MV-4-11 (cell line): ENCODE measurements at places on chromosomes 5 and 9.

DNA sequence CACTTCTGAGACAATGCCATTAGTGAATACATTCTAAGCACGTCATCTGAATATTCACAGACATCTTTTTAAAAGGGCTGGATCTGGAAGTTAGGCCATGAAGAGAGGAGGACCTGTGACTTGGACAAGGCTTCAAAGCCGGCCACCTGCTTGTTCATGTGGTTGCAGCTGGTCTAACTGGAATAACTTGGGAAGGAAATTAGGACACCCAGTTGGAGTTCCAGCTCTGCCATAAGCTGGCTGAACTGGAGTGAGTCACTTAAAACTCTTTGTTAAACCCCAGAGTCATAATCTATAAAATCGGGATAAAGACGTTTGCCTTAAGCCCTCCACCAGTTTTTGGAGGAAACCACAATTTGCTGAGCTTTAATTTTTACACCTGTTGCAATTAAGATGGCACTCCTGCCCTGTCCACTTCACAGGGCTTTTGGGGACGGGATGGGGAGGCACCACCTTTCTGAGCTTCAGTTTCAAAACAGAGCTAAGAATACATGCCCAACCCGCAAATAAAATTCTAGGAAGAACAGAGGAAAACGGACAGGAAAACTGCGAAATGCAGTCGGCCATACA is 536 bp upstream of the STX17 start:
- no peak for DNase-seq

- no peak for DNase-seq
Measured at GRCh38 chr5:83711982-83712601, 8.6 kb downstream of the HAPLN1 start.

DNA sequence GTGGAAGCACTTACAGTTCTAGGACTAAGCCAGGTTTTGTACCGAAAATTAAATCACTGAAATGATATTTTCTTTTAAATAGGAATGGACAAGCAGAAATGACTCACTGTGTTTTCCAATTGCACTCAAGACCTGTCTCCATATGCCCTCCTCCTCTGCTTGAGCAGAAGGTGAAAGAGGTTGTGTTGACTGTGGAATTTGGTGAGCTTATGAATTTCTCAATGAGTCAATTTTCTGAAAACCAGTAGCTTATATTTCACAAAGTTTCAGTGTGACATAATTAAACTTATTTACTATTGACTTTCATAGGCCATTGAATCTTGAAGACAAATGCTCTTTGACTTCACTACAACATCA is 249.9 kb downstream of the NPR3 start:
- DNase-seq: no peak

DNA sequence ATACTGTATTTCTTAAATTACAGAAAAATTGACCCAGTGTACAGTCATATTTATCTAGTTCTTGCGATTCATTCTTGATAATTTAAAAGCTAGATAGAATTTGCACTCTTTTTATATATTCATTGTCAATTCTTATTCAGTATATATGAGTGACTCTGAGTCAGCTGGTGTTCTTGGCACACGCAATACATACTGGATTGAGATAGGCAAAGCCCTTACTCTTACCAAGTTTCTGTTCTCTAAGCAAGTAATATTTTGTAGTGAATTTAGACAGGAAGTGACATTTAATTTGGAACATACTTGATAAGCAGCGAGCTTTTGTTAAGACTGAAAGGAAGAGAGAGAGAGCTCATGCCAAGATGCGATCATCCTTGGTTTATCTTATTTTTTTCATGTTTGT is 57.7 kb downstream of the GPBP1 start:
- DNase-seq: no peak

DNA sequence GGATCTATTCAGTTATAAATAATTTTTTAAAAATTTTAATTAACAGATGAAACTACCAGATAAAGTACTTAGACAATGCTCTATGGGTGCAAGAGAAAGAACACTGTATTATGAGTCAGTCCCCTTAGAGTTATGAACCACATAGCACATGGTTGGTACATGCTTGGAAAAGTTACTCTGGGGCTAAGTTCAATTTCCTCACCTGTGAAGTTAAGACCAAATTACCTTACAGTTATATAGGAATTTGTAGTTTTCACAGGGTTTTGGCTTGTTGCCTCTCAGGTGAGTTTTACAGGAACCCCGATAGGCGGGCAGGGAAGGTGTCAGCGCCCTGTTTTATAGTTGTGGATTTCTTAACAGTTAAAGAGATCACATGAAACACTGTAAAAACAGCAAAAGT is 1.2 kb downstream of the PANK3 start:
- no peak for DNase-seq

GRCh38 chr9:110033869-110034268 is 174.1 kb downstream of the C9orf152 start:
- DNase-seq: no peak

DNA sequence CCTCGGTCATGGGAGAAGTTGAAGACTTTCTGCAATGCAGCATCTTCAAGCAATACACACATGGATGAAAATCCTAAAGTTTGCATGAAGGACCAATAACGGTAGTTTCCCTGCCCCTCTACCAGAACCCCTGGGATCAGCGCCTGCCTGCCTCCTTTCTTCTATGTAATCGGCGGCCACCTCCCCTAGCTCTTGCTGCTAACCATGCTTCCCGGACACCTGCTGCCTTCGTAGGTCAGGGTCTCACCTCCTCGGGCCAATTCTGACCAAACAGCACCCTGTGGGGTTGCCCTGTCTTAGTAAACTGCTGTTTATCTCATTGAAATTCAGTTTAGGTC is 388 bp upstream of the MED10 start:
- no peak for DNase-seq

- DNase-seq: no peak
Measured at GRCh38 chr5:173488144-173488543, 128.3 kb downstream of the BOD1 start.

DNA sequence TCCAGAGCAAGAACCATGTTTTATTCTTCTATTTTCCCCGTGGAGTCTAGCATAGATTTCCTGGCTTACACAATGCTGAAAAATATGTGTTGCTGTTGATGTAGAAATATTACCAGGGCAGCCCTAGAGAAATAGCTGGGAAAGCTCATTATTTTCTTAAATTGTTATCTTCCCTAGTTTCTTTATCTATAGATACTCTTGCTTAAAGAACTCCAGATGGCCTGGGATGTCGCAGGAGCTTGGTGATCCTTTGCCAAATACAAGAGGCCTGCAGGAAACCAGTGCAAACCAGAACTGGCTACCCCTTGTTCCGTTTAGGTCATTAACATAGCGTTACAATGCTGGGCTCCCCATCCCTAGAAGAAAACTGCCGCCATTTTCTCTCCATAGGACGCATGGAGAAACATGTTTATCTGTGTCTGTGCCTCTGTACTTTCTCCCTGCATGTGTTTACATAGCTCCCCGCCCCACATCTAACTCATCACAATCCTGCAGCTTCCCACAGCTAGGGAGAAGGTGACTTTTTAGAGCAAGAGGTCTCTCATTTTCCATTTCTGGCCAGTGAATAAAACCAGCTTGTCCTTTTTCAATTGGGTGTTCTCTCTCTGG is 6.4 kb downstream of the PRLR start:
- no peak for DNase-seq

DNA sequence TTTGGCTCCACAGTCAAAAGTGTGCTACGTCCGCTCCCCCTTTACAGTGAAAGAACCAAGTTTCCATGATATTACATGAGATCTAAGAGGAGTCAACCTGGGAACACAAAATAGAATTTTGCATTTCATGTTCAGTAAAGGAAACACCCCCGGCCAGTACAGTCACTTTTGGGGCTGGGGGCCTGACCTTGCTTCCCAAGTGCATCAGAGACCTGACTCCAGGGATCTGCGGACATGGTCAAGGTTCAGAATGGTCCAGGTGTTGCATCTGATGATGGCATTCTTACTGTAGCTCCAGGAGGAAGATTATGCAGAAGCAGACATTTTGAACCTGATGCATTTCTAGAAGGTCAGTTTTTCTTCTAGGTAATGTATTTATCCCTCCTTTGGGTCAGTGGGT is 39.8 kb downstream of the AK8 start:
- no peak for DNase-seq

DNA sequence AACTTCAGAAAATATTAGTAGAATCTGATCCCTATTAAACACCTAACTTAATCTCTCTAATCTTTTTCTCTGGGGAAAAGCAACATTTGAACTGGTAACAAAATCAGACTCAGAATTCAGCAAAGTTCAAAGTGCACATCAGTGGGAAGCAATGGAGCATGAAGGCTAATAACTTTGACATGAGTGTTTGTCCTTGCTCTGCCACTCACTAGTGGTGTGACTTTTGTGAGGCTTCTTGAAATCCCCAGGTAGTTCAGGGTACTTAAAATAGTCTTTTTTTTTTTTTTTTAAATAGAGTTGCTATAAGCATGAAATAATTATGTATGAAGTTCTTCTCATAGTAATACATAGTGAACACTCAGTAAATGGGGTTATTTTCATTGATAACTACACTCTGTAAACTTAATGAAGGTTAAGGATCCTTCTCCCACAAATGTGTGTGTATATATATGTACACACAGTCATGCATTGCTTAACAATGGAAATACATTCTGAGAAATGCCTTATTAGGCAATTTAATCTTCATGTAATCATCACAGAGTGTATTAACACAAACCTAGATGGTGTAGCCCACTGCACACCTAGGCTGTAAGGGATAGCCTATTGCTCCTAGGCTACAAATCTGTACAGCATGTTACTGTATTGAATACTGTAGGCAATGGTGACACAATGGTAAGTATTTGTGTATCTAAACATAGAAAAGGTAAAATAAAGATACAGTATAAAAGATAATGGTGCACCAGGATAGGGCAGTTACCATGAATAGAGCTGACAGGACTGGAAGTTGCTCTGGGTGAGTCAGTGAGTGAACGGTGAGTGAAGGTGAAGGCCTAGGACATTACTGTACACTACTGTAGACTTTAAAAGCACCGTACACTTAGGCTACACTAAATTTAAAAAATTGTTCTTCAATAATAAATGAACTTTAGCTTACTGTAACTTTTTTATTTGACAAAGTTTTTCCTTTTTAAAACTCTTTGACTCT is 73.3 kb upstream of the HMHB1 start:
- no peak for DNase-seq

- no peak for DNase-seq
Measured at GRCh38 chr5:168960497-168960896, 340.4 kb downstream of the SLIT3 start.

GRCh38 chr5:178293400-178293799 is 60.8 kb upstream of the PHYKPL start:
- DNase-seq: no peak

DNA sequence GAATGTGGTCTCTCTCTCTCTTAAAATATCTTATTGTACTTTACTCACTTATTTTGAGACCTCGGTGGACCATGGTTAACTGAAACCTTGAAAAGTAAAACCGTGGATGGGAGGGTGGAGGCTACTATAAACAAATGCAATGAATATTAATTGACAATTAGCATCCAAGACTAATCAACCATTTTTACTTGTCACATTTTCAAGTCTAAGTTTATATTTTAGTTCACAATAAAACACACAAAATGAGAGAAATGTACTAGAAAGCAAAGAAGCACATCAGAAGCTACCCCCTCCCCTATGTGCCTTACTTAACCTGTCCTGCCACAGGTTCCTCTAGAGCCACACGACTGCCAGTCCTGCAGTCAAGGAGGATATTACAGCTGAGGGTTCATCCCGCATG is 4.6 kb downstream of the ARL15 start:
- no peak for DNase-seq

GRCh38 chr5:89120719-89121118 is 237.7 kb upstream of the MEF2C start:
- peak; percentile 50 for DNase-seq

DNA sequence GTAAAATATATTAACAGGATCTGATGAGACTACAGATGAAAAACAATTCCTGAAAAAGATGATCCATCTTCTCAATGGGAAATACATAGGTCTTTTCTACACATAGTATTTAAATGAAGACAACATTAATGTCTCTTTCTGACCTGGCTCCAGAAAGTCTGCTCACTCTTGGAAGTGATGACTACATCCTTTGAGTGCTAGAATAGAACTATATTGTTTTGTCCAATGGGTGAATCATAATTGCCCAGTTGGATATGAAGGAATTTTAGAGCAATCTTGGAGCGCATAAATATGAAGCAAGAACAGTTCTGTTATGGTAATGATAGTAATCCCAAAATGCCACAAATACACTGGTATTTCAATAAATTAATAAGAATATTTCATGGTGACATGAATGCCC is 322.1 kb downstream of the DEPDC1B start:
- DNase-seq: no peak

DNA sequence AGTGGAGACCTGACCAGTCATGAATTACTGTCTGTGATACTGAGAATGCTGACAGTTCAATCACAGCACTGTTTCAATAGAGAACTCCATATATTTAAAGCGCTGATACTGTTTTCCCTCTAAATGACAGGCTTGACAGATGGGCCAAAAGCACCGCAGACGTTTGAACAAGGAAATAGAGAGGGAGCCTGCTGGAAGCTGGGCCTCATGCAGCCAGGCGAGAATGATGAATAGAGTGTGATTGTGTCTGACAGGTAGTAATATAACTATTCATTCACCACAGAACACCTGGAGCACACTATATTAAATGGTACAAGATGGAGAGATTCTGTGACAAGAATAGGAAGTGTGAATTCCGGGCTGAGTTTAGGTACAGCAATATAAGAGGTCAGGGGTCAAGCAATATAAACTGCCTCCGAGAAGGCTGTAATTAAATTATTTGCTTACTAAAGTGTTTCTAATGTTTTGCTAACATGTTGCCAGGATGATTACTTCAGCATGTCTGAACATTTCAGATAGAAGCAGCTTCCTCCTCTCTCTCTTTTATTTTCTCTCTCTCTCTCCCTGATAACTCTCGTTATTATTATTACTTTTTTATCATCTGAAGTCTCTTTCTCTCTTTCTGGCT is 297.7 kb downstream of the CSNK1G3 start:
- no peak for DNase-seq

DNA sequence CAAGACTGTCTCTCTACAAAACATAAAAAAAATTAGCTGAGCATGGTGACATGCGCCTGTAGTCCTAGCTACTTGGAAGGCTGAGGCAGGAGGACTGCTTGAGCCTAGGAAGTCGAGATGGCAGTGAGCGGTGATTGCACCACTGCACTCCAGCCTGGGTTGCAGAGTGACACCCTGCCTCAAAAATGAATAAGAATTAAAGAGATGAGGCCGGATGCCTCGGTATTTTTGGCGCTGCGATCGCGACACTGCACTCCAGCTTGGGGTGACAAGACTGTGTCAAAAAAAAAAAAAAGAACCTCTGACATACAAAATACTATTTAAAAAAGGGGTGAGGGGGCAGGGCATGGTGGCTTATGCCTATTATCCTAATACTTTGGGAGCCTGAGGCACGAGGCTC is 7.3 kb downstream of the GPBP1 start:
- no peak for DNase-seq

GRCh38 chr5:146091881-146092280 is 13.5 kb downstream of the PLAC8L1 start:
- no peak for DNase-seq
